ENCODE measurements at places on chromosomes 7 and 10. TPM values are rescaled to one million over a fixed set of nuclear protein-coding genes. Genes with fewer than 3 reads are reported as not detected.

Gene RAMP3
- 62.0 TPM for total RNA-seq

Gene SPOCK2
- 19.3 TPM for total RNA-seq

Gene AKAP9
- 28.5 TPM for total RNA-seq

Gene GBX1
- total RNA-seq: not detected

Gene MYPN
- total RNA-seq: 93.5 TPM

DNA sequence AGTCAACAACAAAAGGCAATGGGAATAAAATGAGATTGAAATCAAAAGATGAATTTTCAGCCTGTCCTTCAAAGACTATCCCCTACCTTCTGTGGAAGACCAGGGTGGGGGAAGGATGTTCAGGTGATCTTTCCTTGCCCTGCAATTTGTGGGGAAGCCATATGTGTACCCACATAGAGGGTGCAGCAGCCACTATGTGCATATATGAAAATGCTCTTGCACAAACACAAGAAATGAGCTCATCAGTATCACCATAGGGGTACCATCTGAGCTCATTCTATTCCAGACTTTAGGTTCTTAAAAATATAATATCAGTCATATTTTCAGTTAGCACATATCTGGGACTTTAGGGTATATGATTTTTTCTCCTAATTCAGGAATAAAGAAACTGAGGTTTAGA is 17.7 kb downstream of the GIMAP5 start:
- no peak for DNase-seq

GRCh38 chr7:133853706-133854276 is 273.3 kb upstream of the LRGUK start:
- DNase-seq: no peak

DNA sequence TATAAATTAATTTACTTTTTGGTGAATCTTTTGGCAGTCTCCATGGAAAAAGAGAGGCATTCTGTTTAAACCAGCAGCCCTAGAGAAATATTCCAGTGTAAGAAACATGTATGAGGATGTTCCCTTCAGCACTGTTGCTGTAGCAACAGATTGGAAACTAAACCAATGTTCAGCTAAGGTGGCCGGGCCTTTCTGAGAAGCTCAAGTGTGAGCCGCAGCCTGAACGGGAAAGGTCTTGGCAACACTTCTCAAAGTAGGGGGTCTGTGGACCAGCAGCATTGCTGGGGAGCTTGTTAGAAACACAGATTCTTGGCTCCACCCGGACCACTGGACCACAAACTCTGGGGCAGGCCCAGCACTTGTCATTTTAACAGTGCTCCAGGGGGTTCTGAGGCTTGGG is 36.2 kb downstream of the RAMP3 start:
- no peak for DNase-seq

DNA sequence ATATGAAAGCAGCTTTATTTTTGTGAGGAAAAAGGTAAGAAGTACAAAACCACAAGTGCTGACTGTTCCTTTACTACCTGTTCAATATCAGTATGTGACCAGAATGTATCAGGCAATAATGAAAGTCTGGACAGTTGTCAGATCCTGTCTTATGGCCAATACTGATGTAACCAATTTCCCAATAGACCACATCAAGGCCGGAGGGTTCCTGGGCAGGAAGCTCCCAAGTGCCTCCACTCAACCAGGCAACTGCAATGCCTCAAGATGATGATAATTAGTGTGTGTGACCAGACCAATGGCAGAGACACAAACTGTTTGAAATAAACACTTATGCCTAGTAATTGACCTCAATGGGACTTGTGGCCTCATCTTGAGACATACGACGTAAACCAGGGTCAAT is 149.4 kb upstream of the ASAH2 start:
- DNase-seq: no peak

- no peak for DNase-seq
Observed at GRCh38 chr10:60367431-60367830, 22.2 kb downstream of the ANK3 start.

GRCh38 chr10:116427671-116428070 is at the start of gene PNLIPRP3:
PNLIPRP3 (plus strand) TSS chr10:116427847; CDS start chr10:116428013, 166 bp downstream.
- DNase-seq: no peak

DNA sequence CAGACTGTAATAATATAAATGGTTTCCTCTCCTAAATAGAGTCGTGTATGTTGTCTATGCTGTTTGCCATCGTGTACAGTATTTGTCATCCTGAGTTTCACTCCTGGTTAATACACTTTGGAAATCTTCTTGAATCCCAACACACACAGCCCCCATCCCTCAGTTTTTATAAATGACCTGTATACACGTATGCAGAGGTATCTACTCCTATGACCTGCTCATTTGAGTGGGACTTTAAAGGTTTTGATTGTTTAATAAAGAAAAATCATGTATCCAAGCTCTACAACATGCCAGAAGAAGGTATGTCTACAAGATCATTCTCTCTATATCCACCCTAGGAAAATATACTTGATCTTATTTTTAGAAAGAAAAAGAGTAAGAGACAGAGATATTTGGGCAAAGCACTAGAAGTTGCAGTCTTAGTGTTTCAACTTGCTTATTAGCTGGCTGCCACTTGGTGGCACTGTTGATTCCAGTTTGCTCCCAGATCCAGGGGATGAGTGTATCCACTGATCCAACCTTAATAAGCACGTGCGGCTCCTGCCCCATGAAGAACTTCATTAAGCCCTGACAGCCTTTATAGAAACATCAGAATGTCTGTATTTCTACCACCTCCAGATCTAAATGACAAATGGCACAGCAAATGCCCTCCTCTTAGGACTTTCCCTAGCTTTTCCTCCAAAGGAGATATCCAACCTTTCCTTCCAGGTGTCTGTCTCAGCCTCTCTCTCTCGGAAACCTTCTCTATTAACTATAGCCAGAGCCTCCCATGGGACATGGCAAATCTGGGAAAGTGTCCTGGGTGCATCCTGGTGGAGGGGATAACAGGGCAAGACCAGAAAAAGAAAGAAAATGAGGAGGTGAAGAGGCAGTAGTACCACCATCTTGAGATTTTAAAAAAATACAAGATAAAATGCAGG is 181.6 kb upstream of the NEBL start:
- DNase-seq: peak; percentile 69

GRCh38 chr10:31932838-31933237 is 4.2 kb upstream of the ARHGAP12 start:
- no peak for DNase-seq
